ENCODE measurements at places on chromosomes 12 and 14. TPM values are rescaled to one million over a fixed set of nuclear protein-coding genes. Genes with fewer than 3 reads are reported as not detected.

- no peak for DNase-seq
These were observed 8.7 kb downstream of the NUP107 start for GRCh38 chr12:68695454-68695853.

MCRS1 gene
- total RNA-seq, result 77.0 TPM

DNA sequence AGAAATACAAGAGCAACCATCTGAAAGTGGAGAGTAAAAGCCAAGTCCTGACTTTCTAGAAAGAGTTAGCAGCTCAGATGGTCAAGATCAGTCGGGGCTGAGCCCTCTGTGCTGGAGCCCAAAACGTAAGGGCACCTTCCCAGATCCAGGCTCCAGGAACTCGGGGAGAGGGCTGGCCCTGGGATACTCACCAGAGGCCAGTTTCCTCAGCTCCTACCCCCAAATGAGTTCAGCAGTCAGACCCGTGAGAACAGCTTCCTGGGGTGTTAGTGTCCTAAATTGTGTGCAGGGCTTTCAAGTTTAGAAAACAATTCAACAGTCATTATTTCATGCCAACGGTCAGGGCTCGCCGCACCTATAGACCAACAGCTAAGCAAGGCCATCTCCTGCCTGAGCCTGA is 147.6 kb upstream of the FKBP4 start:
- DNase-seq, result no peak

DNA sequence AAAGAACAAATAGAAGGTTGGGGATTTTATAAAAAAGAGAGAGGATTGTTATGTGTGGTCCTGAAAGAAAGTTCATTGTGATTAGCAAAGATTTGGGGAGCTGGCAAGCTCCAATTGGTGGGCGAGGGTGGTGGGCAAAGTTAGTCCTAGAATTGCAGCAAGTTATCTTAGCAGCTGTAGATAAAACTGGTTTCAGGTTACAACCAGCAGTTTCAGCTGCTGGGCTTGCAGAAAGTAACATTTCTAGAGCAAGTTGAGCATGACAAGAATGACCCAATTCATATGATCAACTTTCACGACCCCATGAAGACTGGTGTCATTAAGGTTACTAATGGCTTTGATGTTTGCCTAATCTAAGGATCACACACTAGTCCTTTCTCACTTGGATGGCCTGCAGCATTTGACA is 177.9 kb upstream of the NUDT4 start:
- DNase-seq, result no peak

- DNase-seq, result no peak
These were observed 192.6 kb upstream of the CCDC196 start for GRCh38 chr14:66293533-66294105.

Measured in CD4-positive, alpha-beta memory T cell (primary cell).